ENCODE measurements at places on chromosomes 11 and 22. TPM values are rescaled to one million over a fixed set of nuclear protein-coding genes. Genes with fewer than 3 reads are reported as not detected.

Gene LRRC56
- total RNA-seq = 1.3 TPM

DNA sequence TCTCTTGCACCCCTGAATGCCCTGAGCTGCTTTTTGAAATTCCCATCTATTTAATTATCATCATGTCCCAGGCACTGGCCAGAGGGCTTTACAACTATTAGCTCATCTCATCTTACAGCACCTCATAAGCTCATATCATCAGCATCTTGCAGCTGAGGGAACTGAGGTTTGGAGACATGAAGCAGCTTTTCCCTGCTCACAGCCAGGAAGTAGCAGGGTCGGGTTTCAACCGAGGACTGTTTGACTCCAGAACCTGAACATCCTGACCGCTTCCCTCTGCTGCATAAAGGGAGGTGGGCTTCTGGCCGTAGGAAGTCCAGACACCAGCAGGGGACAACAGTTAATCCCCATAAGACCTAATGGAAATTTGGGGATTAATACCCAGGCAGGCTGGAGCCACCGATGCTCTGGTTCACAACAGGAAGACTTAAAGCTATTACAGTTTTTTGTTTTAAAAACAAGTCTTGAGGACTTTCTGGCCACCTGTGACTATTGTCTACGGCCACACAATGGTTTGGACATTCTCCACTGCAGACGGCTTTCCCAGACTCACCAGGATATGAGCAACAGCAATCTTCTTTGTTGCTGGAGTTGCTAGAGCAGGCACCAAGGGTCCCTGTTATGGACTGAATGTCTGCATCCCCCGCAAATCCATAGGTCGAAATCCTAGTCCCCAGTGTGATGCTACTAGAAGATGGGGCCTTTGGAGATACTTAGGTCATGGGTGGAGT, 47.4 kb downstream of the CHST1 start:
- no peak for DNase-seq

DNA sequence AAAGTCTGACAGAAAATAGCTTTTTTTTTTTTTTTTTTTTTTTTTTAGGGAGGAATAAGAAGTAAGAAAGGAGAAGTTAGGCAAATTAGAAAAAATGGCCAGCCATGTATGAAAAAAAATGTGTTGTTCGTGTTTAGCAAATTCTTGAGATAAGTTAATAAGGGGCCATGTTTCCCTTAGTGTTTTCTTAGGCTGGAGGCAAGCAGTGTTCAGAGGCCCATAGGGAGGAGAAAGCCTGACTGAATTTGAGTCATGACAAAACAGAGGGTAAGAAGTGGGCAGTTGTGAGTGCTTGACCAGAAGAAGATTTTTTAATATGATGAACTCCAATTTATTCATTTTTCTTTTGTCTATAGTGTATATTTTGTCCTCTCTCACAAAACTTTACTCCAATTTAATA, 766.4 kb downstream of the FAM181B start:
- DNase-seq = no peak

DNA sequence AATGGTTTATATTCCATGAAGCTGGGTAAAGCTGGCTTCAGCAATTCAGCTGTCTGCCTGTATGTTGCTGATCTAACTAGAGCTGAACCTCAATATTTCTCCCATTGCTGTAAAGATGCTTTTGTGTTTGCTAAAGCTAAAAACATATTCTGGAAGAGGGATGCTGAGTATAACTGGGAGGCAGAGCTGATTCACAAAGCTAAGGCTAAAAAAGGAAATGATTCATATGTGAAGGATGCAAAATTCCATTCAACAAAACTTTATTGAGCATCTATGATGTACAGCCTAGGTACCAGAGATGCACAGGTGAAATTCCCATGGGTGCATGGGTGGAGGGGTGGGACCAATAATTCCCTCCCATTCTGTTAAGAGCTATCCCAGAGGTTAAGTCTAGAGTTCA, 193.9 kb downstream of the KIF18A start:
- DNase-seq = no peak

DNA sequence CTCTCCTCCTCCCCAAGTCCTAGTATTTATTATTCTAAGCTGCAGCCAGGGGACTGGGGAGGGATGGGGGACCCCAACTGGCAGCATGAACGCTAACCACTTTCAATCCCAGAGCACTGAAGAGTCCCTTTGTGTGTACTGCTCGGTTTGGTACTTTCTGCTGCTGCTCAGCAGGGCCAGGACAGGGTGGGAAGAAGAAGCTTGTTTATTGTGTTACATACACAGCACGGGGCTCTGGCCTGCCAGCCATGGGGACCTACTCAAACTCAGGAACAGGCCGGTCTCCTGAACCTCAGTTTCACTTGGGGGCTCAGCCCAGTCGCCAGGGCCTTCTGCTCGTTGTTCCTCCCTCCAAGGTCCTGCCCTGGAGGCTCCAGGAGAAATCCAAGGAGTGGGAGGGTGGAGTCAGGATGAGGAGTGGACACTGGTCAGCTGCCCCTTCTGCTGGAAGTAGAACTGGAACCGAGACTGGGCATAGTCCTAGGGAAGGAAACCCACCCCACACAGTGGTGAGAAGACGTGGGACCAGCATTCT, 616 bp upstream of the CPT1B start:
- no peak for DNase-seq

- DNase-seq = no peak
These were observed 1084.9 kb downstream of the BRD1 start for GRCh38 chr22:48742556-48743343.

DNA sequence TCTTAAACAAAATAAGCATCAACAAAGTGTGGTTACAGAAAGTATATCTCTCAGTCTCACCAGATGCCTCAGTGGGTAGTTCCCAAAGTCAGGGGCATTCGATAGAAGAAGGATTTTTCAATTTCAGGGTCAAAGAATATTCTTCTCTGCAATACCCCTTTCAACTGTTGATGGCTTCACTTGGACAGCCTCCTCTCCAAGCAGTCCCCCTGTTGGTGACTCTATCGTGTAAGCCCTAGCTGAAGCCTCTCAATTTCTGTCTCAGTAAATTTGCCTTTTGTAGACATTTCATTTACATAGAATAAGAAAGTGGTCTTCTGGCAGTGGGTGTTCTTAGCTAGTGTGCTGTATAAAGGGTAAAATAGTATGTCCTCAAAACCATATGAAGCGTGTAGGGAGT, 11.3 kb upstream of the CCDC83 start:
- DNase-seq = no peak

DNA sequence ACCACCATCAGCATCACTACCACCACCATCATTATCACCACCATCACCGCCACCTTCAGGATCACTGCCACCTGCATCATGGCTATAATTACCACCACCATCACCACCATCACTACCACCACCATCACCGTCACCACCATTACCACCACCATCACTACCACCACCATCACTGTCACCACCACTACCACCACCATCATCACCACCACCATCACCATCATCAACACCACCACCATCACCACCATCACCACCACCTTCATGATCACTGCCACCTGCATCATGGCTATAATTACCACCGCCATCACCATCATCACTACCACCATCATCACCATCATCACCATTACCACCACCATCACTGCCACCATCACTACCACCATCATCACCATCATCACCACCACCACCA, 23.5 kb downstream of the CACNG2 start:
- no peak for DNase-seq

DNA sequence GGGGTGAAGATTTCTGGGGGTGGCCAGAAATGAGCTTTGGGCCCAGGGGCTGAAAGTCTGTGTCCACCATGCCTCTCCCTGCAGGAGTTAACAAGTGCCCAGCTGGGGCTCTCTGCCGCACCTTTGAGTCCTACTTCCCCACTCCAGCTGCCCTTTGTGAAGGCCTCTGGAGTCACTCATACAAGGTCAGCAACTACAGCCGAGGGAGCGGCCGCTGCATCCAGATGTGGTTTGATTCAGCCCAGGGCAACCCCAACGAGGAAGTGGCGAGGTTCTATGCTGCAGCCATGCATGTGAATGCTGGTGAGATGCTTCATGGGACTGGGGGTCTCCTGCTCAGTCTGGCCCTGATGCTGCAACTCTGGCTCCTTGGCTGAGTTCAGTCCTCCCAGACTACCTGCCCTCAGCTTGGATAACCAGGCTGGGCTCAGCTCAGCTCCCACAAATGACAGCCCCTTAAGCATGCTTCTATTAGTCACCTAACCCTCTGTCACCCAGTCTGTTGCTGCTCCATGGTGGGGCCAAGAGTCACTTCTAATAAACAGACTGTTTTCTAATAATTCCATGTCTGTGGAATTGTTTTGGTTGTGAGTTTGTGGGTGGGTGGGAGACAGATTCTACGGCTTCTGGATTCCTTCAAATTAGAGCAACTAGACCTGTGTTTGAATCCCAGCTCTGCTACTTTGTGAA, 3.0 kb upstream of the INPPL1 start:
- DNase-seq = no peak
